Activated CD4-positive, alpha-beta T cell treated with anti-CD3 and anti-CD28 coated beads for 36 hours (primary cell): ENCODE measurements at places on chromosomes 5 and 9. TPM values are rescaled to one million over a fixed set of nuclear protein-coding genes. Genes with fewer than 3 reads are reported as not detected.

Gene AUH
- 30.8 TPM for total RNA-seq

Gene ACSL6
- 3.1 TPM for total RNA-seq

Gene MARVELD2
- 0.58 TPM for total RNA-seq

Gene GPR150
- 0.37 TPM for total RNA-seq

Gene TESK1
- total RNA-seq: 27.7 TPM

Gene CDHR2
- total RNA-seq: 0.37 TPM

DNA sequence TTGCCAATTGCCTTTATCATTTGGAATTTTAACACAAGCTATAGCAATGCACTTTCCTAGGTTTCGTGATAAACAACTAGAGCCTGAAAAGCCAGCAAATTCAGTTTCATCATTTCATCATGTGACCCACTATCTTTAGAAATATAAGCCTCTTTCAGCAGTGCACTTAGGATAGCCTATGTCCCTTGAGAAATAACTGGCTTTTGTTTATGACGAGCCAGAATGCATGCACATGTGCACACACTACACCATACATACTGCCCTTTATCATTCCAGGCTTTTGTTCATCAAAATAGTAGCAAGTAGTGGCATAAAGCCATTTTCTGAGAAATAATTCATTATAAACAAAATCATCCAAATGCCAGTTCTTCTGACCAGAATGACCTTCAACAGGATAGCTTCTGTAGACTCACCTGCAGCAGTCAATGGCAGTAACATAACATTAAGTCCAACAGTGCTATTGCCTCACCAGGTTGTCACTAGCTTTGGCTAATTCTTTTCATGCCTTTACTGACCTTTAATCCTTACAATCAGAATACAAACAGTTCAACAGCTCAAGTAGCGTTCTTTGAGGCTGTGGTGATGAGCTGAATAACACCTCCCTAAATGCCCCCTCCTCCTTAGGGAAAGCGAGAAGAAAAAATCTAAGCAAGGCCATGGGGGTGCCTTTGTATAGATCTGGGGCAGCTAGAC lies 132.3 kb upstream of the SMARCA2 start:
- peaks cover 26% of the 10 kb centered on the region for H3K27me3 ChIP-seq
- no peak for DNase-seq
- no peaks in the 10 kb centered on the region for H3K36me3 ChIP-seq
- no peak overlapping the region for H3K4me3 ChIP-seq
- no peak overlapping the region for H3K27ac ChIP-seq

GRCh38 chr9:4073371-4073770 lies 226.5 kb downstream of the GLIS3 start:
- no peaks in the 10 kb centered on the region for H3K36me3 ChIP-seq
- no peak overlapping the region for H3K27ac ChIP-seq
- no peak for DNase-seq
- no peaks in the 10 kb centered on the region for H3K4me1 ChIP-seq

DNA sequence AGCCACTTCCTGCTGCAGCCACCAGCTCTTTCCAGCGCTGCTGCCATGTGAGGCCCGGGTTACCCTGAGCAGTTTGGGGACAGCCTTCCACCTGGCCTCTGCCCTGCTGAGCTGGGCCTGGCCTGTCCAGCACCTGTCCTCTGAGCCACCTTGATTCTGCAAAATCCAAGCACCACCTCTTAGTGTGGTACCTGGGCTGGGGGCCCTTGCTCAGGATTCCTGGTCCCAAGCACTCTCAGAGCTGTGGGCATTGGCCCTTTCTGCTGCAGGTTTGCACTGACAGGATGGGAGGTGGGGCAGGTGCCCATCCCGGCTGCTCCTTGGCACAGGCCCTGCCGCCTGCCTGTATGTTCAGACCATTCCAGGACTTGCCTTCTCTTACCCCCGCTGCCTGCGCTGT lies 309.2 kb upstream of the IRX4 start:
- peaks cover 3% of the 10 kb centered on the region for H3K27me3 ChIP-seq
- no peak for DNase-seq
- H3K4me3 ChIP-seq: no peak overlapping the region
- H3K4me1 ChIP-seq: no peaks in the 10 kb centered on the region
- H3K36me3 ChIP-seq: no peaks in the 10 kb centered on the region
- no peak overlapping the region for H3K27ac ChIP-seq

GRCh38 chr9:123026425-123026824 lies 7.0 kb upstream of the GPR21 start:
- no peaks in the 10 kb centered on the region for H3K27me3 ChIP-seq
- no peak for DNase-seq
- no peaks in the 10 kb centered on the region for H3K4me1 ChIP-seq
- H3K27ac ChIP-seq: no peak overlapping the region
- H3K36me3 ChIP-seq: peaks cover 19% of the 10 kb centered on the region

GRCh38 chr5:172929371-172929838 lies 29.8 kb upstream of the RPL26L1 start:
- H3K27me3 ChIP-seq: no peaks in the 10 kb centered on the region
- no peak for DNase-seq
- no peak overlapping the region for H3K27ac ChIP-seq
- no peak overlapping the region for H3K4me3 ChIP-seq
- H3K36me3 ChIP-seq: peaks cover 6% of the 10 kb centered on the region

GRCh38 chr5:115487756-115488155 lies 56.8 kb downstream of the FEM1C start:
- peaks cover 28% of the 10 kb centered on the region for H3K4me1 ChIP-seq
- H3K36me3 ChIP-seq: no peaks in the 10 kb centered on the region
- peak; percentile 45 for DNase-seq
- H3K27ac ChIP-seq: no peak overlapping the region

- DNase-seq: no peak
- peaks cover 71% of the 10 kb centered on the region for H3K4me1 ChIP-seq
- H3K27me3 ChIP-seq: no peaks in the 10 kb centered on the region
- H3K27ac ChIP-seq: peak overlapping the region; percentile 99
- peak overlapping the region; percentile 89 for H3K4me3 ChIP-seq
These were observed 1.0 kb downstream of the IL7R start for GRCh38 chr5:35857606-35858205.

GRCh38 chr9:121646992-121647391 lies 4.4 kb upstream of the DAB2IP start:
- H3K4me1 ChIP-seq: peaks cover 7% of the 10 kb centered on the region
- H3K27me3 ChIP-seq: peaks cover 16% of the 10 kb centered on the region
- no peak overlapping the region for H3K4me3 ChIP-seq
- no peak overlapping the region for H3K27ac ChIP-seq

DNA sequence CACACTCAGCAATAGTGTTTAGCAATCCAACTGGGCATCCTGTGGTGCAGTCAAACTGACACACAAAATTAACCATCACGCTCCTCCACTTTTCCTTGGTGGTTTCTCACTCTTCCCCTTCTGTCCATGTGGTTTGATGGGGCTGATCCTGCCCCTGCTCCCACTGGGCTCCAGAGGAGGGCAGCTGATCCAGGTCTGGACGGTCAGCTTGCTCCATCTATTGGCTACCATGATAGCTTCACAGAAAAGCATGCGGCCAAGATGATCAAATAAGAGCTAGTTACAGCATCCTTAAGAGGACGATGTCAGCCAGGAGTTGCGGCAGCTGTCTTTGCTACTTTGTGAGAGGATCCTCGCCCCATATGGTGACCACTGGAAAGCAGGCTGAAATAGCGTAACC lies 29.6 kb upstream of the RANBP17 start:
- no peaks in the 10 kb centered on the region for H3K36me3 ChIP-seq
- no peak for DNase-seq
- no peaks in the 10 kb centered on the region for H3K4me1 ChIP-seq
- H3K27me3 ChIP-seq: no peaks in the 10 kb centered on the region
- H3K4me3 ChIP-seq: no peak overlapping the region
- no peak overlapping the region for H3K27ac ChIP-seq

- no peaks in the 10 kb centered on the region for H3K36me3 ChIP-seq
- no peak overlapping the region for H3K27ac ChIP-seq
- no peaks in the 10 kb centered on the region for H3K27me3 ChIP-seq
- H3K4me3 ChIP-seq: no peak overlapping the region
- DNase-seq: no peak
These were observed 157.1 kb upstream of the COL5A1 start for GRCh38 chr9:134484479-134484878.

DNA sequence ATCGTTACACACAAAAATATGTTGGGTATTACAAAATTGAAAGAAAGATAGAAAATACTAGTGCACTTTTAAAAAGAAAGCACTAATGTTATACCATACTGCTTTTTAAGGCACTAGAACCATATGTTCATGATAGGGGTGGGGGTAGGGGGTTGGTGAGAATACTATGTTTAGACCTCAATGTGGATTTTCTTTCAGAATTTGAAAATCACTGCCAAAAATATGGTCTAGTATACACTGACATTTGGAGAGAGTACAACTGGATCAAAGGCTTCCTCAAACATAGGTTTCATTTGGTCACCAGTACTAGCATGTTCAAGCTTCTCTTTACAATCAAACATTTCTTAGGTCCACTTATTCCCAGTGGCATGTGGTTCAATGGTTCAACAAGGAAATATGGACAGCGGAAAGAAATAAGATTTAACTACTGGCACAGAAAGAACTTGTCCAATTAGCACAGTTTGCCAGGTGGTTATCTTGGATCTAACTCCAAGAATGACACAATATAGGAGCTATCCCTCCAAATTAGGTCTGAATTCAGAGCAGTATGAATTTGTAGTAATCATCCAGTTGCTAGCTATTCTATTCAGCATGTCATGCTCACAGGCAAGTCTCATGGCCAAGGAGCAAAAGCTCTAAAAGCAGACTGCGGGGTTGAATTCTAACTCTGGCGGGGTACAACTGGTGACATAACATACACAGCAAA lies 139.3 kb downstream of the SLC24A2 start:
- DNase-seq: no peak
- no peak overlapping the region for H3K27ac ChIP-seq
- H3K4me1 ChIP-seq: no peaks in the 10 kb centered on the region

- no peak overlapping the region for H3K27ac ChIP-seq
- H3K36me3 ChIP-seq: no peaks in the 10 kb centered on the region
- no peak overlapping the region for H3K4me3 ChIP-seq
- H3K4me1 ChIP-seq: no peaks in the 10 kb centered on the region
- peaks cover 11% of the 10 kb centered on the region for H3K27me3 ChIP-seq
- no peak for DNase-seq
These were observed 510.5 kb upstream of the TNC start for GRCh38 chr9:115628426-115628825.

DNA sequence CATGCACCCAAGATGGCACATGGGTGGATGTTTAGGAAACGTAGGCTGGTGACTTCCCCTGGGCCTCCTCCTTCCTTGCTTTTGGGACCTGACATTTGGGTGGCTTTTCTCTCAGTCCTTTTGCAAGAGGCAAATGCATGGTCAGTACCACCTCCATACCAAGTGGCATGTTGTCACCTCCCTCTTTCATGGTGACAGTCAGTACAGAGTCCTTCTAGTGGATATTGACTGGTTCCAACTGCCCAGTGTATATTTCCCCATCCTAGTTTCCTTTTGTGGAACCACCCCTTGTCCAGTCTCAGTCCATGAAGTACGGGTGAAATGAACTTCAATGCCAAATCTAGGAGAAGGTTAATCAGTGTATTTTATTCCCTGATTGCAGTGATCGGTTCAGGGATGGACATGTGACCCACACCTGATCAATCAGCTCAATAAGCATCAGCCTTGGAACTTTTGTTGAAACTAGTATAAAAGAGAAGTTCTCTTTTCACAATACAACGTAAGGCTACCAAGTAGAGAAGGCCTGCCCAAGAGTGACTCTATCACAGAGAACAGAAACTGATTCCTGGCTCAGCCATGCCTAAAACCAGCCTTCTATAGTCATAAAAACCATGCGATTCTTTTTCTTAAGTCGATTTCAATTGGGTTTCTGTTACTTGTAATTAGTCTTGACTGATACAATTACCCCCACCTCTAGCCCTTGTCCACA lies 143.4 kb upstream of the KLF9 start:
- no peaks in the 10 kb centered on the region for H3K27me3 ChIP-seq
- no peak overlapping the region for H3K4me3 ChIP-seq
- no peak for DNase-seq
- H3K36me3 ChIP-seq: no peaks in the 10 kb centered on the region
- no peak overlapping the region for H3K27ac ChIP-seq
- peaks cover 23% of the 10 kb centered on the region for H3K4me1 ChIP-seq

DNA sequence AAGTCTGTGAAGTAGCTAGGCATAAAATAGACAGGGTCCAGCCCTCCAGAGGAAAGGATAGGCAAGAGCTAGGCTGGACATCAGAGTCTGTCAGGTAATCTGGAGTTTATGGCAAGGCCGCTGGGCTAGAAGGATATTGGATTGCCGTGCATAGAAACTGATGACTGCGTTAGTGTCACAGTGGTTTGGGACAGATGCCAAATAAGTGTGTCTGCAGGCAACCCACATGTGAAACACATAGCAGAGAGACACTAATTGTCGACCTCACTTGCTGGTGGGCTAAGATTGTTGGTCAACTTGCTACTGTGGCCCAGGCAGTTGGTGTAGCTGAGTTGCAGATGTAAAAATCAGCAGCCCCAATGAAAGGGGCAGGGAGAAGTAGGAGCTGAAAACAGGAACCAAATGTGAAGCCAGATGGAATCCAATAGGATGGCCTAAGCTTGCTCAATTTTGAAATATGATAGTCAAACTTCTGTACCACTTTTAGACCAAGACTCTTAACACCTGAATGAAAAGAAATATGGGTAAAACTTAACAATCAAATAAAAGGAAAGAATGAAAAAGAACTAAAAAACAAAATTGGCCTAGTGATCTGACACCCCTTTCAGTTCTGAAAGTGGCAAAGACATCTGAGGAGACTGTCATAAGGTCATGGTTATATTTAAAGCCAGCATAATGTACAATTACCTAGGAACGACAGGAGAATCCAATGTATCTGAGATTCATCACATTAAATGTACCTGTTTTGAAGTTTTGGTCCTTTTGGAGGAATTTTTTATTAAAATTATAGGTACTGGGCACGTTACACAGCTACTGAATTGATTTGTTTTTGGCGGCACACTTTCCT lies 243.3 kb upstream of the ACTBL2 start:
- no peaks in the 10 kb centered on the region for H3K36me3 ChIP-seq
- no peak overlapping the region for H3K27ac ChIP-seq
- peaks cover 14% of the 10 kb centered on the region for H3K27me3 ChIP-seq
- DNase-seq: no peak

GRCh38 chr9:99509900-99510535 lies 287.9 kb downstream of the SEC61B start:
- no peak for DNase-seq
- H3K27me3 ChIP-seq: peaks cover 10% of the 10 kb centered on the region
- no peaks in the 10 kb centered on the region for H3K36me3 ChIP-seq

DNA sequence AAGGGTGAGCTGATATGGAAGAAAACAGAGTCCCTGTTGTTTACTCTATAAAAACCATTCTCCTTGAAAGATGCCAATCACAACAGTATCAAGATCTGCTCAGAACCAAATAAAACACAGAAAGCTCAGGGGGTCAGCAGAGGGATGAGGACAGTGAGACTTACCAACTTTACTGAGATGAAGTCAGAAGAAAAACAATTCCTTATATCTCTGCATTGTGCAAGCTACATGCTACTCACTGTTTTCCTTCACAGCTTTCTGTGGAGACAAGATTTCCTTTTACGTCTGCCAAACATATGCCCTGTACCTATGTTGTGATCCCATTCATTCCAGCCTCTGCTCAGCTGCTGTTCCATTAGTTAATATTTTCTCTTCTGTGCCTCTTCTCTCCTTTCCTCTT lies 185.6 kb downstream of the TSSK1B start:
- no peaks in the 10 kb centered on the region for H3K36me3 ChIP-seq
- H3K27me3 ChIP-seq: peaks cover 8% of the 10 kb centered on the region
- no peak for DNase-seq
- H3K4me3 ChIP-seq: no peak overlapping the region
- no peak overlapping the region for H3K27ac ChIP-seq

- H3K27ac ChIP-seq: peak overlapping the region; percentile 58
- H3K27me3 ChIP-seq: peaks cover 20% of the 10 kb centered on the region
- H3K36me3 ChIP-seq: no peaks in the 10 kb centered on the region
- peak; percentile 28 for DNase-seq
- H3K4me1 ChIP-seq: peaks cover 14% of the 10 kb centered on the region
These were observed 49.2 kb upstream of the CPLX2 start for GRCh38 chr5:175822225-175822624.
